Coronary artery (tissue), 2 donors: ENCODE measurements at places on chromosomes 7 and 10.

GRCh38 chr10:22552888-22553378, 161.4 kb downstream of the PIP4K2A start:
- no peak for DNase-seq

- DNase-seq, result no peak
Measured at GRCh38 chr7:128200376-128200775, 40.7 kb upstream of the LEP start.

DNA sequence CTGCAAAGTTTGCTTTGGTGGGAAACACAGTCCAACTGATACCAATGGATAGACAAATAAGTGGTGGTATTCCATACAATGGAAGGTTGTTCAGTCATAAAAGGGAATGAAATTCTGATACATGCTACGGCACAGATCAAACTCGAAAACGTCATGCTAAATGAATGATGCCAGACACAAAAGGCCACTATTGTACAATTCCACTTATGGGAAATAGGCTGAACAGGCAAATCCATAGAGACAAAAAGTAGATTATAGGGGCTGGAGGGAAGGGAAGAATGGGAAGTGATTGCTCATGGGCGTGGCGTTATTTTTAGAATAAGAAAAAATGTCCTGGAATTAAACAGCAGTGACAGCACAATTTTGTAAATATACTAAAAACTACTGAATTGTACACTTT, 66.0 kb upstream of the FOXK1 start:
- no peak for DNase-seq

- DNase-seq, result no peak
Measured at GRCh38 chr7:15330943-15331342, 230.9 kb downstream of the AGMO start.

- DNase-seq, result peak; percentile 46
Measured at GRCh38 chr10:327889-328852, 192.9 kb downstream of the ZMYND11 start.

- peak; percentile 89 for DNase-seq
Measured at GRCh38 chr7:149090397-149091195, at the start of gene ZNF786. ZNF786 (minus strand) TSS chr7:149090718; CDS start chr7:149090640, 78 bp downstream.

DNA sequence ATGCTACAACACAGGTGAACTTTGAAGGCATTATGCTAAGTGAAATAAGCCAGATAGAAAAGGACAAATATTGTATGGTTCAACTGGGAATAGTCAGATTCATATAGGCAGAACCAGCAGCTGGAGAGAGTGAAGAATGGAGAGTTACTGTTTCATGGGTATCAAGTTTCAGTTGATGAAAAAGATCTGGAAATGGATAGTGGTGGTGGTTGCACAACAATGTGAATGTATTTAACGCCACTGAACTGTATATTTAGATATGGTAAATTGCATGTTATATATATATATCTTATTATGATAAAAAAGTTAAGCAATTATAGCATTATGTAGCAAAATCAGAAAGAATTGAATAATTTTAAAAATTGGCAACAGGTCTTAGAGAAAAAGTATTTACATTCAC, 3.9 kb downstream of the LMBR1 start:
- DNase-seq, result no peak

DNA sequence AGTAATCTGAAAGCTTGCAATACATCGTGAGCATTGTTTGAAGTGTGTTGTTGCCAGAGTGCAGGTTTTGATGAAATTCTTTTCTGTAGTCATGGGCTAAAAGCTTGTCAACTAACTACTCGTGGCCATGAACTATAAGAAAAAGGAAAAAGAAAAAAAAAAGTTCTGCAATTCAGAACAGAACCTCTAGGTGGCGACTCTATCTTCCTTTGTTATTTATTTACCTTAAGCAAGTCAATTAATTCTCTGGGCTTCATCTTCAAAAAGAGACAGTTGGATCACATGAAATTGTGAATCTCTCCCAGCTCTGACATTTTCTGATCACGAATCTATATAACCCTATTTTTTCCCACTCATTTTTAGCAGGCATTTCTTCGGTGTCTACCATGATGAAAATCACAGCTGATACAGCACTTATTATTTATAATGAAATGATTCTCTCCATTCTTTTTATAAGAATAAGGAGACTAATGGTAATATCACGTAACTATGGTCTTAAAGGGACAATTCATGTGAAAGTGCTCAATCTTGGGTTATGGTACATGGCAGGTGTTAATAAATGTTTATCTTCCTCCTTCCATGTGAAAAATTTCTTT, 18.8 kb downstream of the TMEM196 start:
- DNase-seq, result no peak

- no peak for DNase-seq
Measured at GRCh38 chr7:133784486-133785001, 342.6 kb upstream of the LRGUK start.

GRCh38 chr10:74558897-74559296, 267.5 kb upstream of the KAT6B start:
- DNase-seq, result no peak

- no peak for DNase-seq
Measured at GRCh38 chr10:99207340-99207739, 28.3 kb downstream of the HPSE2 start.

- no peak for DNase-seq
Measured at GRCh38 chr7:2494191-2495130, 18.3 kb upstream of the GRIFIN start.

- no peak for DNase-seq
Measured at GRCh38 chr10:69415049-69415448, 1.7 kb downstream of the TACR2 start.

GRCh38 chr10:119343011-119343601, 135.7 kb downstream of the GRK5 start:
- no peak for DNase-seq

DNA sequence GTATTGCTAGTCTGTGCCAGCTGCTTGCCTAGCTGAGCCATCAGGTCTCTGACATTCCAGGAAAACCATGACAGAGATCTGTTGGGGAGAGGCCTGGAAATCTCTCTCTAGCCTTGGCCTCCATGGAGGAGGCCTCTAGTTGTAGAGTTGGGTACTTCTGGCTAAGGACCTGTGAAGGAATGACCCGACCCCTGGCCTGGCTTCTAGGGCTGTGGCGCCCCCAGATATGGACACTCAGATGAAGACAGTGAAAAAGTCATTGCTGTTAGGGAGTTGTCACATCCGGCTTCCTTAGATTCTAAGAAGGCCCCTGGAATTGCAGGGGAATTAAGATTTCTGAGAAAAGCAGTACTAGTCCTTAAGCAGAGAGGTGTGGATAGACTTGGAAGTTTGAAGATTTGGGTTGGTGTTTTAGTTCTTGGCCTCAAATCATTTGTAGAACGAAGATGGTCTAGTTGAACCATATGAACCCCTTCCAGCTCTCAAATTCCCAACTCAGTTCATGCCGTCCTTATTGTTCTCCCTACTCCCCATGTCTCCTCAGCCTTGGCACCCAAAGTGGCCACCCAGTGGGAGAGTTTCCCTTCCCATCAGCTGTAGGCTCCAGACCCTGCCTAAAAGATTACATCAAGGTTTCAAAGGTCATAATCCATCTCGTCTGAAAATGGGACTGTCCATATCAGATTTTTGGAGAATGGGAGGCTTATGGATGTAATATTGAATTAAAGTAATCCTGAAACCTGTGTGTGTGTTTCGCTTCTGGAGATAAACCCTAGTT, 7.0 kb downstream of the HHEX start:
- DNase-seq, result no peak

DNA sequence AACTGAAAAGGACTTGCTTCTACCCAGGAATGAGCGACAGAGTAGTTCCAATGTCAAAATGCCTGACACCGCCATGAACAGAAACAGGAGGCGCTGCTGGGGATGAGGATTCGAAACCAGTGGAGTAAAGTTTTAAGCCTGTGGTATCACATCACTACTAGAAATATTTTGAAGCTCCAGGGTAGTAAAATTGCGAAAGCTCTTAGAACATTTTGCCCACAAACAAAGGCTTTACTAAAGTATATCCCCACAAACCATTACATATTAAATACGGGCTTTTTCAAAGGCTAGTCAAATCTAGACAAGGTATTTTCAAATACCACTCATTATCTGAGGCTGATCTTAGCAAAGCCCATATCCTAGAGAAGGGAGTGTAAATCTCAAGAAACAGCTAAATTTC, 2.4 kb downstream of the PRDX3 start:
- no peak for DNase-seq

GRCh38 chr7:74115326-74115725, 31.7 kb downstream of the LIMK1 start:
- no peak for DNase-seq

DNA sequence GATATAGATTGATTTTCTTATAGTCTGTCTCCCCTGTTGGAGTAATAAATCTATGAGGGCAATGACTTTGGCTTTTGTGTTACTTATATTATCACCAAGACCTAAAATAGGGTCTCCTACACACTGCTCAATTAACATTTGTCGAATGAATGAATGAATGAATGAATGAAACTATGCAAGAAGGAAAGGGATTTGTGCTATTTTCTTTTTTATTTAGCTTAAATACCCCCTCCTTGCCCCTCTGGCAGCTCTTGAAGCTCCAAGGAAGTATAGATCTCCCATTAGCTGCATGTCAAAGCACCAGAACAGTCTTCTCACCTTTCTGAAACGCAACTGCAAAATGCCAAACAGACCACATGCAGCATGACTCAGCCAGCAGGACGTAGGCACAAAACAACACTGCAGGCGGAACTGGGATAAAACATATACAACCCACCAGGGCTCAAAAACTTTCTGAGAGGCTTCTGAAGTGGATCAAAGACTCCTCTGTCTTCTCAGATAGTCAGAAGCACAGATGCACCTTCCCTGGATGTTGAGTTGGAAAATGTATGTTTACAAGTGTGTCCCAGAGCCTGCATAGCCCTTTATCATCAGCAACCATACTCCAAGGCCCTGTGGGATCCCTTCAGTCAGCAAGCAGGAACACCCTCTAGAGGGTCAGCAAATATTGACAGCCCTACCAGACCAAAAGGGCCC, 187.8 kb downstream of the NPSR1 start:
- no peak for DNase-seq

GRCh38 chr10:49429458-49429857, 33.6 kb upstream of the DRGX start:
- no peak for DNase-seq

DNA sequence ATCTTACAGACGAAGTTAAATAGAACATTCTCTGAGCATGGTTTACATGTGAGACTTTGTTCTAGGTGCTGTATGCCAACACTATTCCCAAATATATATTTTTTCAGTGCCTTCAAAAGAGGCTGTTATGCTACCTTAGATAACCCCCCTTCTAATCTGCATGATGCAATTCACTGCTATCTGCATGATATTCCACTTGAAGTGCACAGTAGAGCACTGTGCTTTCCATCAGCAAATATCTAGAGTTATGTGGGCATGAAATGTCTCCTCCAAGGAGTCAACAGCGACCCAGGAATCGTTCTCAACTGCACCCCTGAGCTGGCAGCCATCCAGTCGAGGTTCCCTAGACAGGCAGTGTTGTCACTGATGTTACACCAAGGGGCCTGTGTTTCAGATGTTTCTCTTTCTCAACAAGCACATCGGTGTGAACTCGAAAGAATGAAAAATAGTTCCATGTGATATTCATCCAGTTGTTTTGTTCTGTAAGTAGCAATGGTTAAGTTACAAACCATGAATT, 88.3 kb downstream of the PDE1C start:
- DNase-seq, result no peak

DNA sequence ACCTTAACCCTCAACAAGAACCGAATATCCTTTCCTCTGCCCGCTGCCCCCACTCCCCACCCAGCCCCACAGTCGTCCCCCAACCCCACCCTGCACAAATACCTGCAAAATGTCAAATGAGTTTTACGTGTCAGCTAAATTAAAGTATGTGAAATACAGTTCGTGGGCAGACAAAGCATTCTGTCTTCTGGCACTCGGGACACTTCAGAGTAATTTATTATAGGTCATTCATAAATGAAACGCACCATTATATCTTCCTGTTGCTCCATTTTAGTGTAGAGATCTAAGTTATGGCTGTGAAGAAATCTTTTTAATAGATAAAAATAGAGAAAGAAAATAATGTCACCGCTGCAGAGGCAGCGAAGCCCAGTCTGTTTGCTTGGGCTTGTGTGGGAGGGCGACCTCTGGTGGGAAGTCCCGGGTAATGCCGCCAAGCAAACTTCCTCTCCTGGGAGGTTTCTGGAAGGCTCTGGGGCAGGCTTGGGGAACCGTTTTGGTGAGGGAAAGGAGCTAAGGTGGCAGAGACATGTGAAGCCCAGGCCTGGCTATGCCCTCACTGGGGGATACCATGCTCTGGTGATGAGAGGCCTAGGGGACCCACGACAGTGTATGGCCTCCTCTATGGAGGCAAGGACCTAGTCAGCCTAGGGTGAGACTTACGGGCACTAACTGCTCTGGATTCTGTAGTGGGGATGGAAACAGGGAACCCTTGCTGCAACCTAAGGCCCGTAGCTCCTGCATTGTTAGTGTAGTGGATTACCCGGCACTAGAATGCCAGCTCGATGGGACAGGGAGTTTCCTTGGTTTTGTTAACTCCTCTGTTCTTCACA, 604.9 kb downstream of the LRMDA start:
- DNase-seq, result peak; percentile 82

- peak; percentile 55 for DNase-seq
Measured at GRCh38 chr7:157930926-157931466, 594.2 kb downstream of the DNAJB6 start.

- DNase-seq, result no peak
Measured at GRCh38 chr7:132430861-132431822, 145.1 kb downstream of the PLXNA4 start.

DNA sequence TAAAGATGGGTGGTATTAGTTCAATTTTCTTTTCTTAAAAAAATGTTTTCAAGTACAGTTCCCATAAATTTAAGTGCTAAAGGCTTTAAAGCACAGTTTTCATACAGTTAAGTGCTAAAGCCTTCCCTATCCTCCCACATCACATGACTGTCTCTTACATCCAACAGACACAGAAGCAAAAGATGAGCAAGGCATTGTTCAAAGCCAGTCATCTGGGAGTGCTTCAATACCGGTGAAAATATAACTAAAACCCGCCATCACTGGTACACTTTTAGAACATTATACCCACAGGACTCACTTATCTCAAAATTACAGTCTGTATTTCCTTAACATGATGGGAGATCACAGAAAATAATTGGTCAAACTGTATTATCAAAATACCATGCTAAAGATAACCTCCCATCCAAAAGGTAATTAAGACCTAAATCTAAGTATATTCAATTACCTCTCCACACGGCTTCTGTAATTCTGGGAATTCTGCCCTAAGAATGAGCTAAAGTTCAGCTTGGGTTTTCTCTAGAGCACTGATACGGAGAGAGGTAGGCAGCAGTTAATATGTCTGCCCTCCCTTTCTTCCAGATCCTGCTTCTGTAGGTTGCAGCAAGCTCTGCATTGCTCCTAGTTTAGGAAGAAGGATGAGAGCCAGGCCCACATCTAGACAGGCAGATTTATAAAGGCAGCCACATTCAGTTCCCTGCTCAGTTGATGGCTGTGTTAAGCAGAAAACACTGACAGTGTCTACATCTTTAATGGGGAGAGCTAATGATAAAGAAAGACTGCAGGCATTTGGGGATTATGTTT, 474.8 kb upstream of the PFKP start:
- no peak for DNase-seq

- no peak for DNase-seq
Measured at GRCh38 chr7:121510302-121510701, 114.2 kb upstream of the FAM3C start.

DNA sequence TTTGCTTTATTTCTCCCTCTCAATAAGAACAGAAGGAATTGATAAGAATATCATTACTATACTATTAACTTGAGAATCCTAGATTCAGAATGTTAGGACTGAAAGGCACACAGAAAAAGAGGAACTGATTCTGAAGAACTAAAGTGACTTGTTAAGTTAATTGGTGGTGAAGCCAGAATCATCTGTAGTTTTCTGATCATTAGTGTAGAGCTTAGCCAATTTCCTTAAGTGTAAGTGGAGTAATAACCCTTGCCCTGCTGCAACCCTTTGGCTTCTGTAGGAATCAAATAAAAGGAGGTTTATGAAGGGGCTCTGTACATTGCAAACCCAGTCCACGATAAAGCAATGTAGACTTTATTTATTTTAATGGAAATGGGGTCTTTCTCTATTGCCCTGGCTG, 1186.0 kb downstream of the SORCS3 start:
- DNase-seq, result no peak
